ENCODE measurements at places on chromosomes 12 and 14. TPM values are rescaled to one million over a fixed set of nuclear protein-coding genes. Genes with fewer than 3 reads are reported as not detected.

The SPIC gene
- total RNA-seq: not detected

The CACNA1C gene
- total RNA-seq: 0.82 TPM

DNA sequence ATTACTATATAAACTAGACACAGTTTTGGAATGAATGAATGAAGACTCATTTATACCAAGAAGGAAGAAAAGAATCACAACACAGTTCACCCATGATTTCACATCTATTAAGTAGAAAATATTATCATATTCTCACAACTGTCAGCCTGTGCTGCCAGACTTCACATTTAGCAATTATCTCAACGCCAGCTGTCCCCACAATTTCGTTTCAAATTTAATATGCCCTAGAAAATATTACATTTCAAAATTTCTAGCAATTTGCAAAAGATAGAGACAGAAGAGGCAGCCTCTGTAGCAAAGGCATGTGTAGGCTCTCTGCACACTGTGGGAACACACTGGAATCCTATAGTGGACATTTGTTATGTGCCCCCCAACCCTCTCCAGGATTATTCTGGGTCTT is 83.6 kb downstream of the ANKS1B start:
- no peak for DNase-seq

- no peak for DNase-seq
Measured at GRCh38 chr12:42450248-42450647, 124.3 kb downstream of the PPHLN1 start.

GRCh38 chr14:54425068-54425467 is 16.1 kb downstream of the CNIH1 start:
- DNase-seq: no peak

The CLEC2B gene
- total RNA-seq: not detected

DNA sequence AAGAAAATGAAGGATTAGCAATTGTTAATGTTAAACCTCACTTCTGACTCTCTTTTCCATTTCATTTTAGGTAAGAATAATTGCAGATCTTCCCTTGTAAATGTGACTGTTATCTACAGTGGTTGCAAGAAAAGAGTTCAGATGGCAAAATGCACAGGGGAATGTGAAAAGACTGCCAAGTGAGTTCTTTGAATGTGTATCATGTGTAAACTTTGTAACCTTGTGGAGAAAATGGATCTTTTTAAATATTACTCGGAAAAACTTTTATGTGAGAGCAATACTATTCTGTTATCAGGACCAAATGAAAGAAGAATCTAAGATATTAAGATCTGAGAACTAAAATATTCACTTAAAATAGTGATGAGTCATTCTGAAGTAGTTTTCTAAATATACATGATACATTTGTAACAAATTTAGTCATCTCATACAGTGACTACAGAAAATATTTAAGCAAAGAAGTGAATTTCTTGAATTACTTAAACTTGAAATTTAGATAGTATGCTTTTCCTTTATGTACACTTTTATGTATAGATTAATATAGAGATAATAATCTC is 122.5 kb upstream of the CNTN1 start:
- DNase-seq: no peak
